ENCODE measurements at places on chromosomes 6 and 20.

- DNase-seq, result no peak
Measured at GRCh38 chr20:2767768-2768631, 32.4 kb downstream of the CPXM1 start.

- no peak for DNase-seq
Measured at GRCh38 chr6:149961728-149962425, 1.9 kb upstream of the ULBP1 start.

DNA sequence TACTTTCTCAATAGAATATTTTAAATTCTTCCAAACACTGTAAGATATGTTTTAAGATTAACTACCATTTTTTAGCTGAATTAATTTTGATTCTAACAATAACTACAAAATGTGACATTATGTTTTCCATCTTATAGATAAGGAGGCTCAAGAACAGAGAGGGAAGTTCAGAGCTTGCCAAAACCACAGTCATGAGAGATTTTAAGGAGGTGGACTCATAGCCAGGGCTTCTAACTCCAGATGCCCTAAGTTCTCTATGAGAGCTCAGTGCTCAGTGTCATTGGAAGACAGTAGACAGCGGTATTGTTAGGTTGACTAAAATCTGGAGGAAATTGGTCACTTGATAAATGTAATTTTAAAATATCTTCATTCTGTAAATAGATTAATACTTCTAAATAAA is 144.2 kb downstream of the PACRG start:
- no peak for DNase-seq

DNA sequence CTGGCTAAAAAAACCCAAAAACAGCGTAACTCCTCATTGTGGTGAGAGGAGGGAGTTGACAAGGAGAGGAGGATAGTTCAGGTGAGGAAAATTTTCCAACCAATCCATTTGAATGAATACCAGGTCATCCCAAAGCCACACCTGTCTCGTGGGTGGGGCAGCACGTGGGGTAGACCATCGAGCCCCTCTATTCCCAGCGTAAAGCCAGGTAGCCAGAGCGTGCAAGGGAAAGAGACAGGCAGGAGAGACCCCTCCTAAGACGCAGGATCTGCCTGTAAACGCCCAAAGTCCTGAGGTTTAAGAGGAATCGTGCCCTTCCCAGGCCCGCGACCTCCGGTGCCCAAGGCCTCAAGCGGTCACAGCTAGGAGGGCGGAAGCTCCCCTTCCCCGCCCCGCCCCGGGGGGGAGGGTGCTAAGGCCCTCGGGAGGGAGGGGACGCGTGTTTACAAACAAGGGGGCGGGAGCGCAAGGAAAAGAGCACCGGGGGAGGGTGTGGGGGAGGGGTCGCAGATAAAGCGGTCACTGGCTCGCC is 712 bp downstream of the RXRB start:
- no peak for DNase-seq

DNA sequence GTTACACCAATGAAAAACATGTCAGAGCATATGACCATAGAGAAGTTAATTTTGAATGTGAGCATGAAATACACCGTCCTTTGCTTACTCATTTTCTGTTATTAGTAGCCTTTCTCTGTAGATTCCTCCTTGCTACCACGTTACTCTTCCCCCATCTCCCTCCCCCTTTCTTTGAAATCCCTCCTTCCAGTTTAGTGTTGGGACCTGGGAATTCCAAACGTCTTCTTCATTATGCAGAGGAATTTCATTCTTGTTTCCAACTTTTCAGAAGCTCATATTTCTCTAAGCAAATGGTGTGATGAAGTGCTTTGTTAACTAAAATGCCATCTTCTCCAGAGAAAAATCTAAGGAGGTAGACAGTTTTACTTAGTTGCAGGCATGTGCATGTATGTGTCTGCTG is 122.4 kb downstream of the MCHR2 start:
- no peak for DNase-seq

GRCh38 chr6:117469356-117469755 is 13.1 kb upstream of the DCBLD1 start:
- DNase-seq, result no peak

DNA sequence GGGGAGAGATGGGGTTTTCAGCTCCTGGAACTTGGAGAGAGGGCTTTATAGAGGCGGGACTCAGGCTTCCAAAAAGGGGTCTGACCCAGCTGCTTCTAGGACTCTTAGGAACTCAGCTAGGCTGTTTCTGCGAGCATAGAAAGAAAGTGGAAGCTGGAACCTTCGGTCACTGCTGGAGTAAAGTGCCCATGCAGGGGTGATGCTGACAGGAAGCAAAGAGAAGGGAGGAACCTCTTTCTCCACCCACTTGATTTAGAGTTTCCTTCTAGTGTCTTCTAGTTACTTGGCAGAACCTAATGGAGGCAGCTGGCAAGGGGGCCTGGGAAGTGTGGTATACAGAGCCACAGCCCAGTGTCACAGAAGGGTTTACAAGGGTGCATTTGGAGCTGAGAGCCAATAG is 283.6 kb downstream of the QKI start:
- DNase-seq, result no peak

- DNase-seq, result no peak
Measured at GRCh38 chr20:57966620-57967019, 256.8 kb upstream of the PMEPA1 start.

GRCh38 chr6:36326356-36326995 is 10.2 kb downstream of the BNIP5 start:
- DNase-seq, result no peak

DNA sequence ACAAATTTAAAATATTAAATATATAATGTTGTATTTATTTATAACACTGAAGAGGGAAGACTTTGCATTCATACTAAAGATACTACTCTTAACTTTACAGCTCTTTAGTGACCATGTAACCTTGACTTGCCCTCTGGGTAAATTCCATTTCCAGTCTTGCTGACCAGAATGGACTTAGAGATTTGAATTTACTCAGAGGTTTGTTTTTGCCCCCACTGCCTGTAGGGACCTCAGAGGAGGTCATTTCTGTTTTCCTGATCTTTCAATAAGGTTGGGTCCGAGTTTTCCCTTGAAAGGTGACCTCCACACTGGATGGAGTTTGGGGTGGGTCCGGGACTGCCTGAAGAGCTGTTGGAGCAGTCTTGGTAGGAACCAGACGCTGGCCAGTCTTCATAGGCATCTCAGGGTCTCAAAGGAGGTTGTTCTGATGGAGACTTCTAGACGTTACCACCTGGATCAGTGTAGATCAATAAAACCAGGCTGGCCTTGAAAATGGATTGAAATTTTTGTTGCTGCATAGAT is 26.0 kb downstream of the DCBLD1 start:
- DNase-seq, result no peak

DNA sequence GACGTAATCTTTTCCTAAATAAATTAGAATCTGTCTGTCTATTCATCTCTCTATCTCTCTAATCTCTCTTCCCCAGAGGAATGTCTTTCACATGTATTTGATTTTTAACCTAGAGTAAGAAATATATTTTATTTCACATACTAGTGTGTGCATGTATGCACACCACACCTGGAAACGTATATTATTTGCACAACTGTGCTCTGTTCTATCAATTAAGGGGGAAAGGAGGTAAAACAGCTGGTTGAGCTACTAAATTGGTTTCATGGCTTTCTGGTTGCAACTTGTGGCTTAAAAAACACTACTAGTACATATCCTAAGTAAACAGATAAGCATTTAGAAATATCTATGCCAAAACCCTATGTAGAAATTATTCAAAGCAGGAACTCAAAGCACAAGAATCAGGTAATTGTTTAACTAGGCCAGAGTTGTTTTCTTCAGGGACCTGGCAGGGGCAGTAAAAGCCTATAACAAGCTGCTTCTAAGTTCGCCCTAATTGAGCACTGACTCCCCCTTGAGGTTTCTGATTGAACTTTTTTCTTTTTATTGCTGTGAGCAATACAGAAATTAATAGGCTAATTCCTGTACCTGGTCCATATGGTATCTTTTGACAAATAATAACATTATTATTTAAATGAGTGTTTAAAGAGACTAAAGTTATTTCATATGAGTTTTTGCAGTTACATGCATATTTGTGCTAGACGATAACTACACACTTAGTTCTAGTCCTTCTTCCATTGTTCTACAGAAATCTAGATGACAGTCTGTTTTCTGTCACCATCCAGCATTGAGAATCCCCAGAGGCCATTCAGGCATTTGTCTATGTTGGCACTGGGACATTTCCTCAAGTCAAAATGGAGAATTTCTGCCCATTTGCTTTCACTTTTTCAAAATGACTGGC is 88.6 kb downstream of the MCHR2 start:
- no peak for DNase-seq

DNA sequence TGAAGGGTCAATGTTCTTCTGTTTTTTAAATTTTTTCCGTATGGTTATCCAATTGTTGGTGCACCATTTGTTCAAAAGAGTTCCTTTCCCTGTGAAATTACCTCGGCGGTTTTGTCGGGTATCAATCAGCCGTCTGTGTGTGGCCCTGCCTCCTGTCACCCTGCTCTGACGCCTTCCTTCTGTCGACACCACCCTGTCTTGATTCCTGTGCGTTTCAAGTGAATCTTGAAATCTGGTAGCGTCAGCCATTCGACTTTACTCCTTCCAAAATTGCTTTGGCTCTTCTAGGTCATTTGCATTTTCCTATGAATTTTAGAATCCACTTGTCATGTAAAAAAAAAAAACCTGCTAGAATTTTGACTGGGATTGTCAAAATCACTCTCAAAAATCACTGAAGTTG is 181.1 kb downstream of the CDH4 start:
- no peak for DNase-seq

DNA sequence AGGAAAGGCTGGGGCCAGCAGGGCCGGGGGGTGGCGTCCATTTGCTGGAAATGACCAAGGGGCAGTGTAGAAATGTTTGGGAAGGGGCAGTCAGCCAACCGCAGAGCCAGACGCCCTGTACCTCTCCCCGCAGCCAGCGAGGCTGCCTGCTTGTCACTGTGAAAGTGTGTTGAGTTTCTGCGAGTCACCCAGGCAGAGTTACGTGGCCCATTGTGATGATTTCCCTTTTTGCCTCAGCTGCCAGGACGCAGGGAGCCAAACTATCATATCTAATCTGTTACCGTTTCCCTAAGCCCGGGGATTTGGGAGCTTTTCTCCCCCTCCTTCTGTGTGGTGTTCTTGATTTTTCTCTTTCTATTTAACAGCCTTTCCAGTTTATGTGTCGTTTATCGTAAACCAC is 67.9 kb upstream of the STX16 start:
- DNase-seq, result no peak

DNA sequence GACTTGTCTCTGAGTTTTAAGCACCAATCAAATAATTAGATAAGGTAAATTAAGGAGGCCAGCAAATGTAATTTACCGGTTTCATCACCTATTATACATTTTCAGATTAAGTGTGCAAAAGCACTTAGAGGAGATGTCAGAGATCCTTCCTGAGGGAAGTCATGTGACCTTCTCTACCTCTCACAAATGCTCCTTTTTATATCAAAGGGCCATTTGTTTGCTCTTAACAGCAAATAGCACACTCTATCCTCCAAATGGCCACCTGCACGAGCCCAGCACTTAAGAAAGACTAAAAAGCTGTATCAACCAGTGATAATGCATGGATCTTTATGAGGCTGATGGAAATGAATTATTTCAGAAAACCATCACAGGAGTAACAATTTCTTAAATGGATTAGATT is 149.4 kb downstream of the ELOVL4 start:
- no peak for DNase-seq

GRCh38 chr6:1399085-1399780 is 9.9 kb downstream of the FOXF2 start:
- DNase-seq, result no peak

GRCh38 chr6:22929311-22929985 is 360.1 kb downstream of the HDGFL1 start:
- DNase-seq, result no peak

Data from NCI-H2081 treated with DMSO at 0.1 percent for 48 hours (cell line).